Glomerular endothelial cell (primary cell): ENCODE measurements at places on chromosomes 11 and 22. TPM values are rescaled to one million over a fixed set of nuclear protein-coding genes. Genes with fewer than 3 reads are reported as not detected.

The NOX4 gene
- total RNA-seq = 37.7 and 65.5 TPM in 2 replicates

The ANO5 gene
- total RNA-seq = 0.35 and 0.58 TPM in 2 replicates

The PYGM gene
- total RNA-seq = not detected in 2 replicates

The APOL5 gene
- total RNA-seq = not detected in 2 replicates

DNA sequence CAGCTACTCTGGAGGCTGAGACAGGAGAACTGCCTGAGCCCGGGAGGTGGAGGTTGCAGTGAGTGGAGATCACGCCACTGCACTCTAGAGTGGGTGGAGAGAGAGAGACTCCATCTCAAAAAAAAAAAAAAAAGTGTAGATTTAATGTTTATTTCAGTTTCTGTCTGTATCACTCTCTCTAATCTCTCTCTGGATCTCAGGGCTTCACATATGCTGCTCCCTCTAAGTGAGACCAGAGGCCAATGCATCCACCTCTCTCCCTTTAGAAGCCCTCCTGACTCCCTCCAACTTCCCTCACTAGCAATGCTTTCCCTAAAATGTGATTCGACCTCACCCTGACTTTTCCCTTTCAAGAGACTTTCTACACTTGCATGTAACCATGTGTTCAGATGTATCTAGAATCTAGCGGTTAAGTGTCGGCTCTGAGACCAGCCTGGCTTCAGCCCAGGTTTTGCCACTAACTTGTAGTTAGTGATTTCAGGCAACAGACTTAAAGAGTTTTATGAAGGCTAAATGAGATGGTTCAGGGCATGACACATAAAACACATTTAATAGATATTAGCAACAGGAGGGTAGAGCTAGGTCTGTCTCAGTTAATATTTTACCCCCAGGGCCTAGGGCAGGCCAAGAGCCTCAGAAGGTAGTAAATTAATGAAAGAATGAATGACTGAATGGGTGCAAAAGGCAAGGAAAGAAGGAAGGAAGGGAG, 364.3 kb downstream of the LARGE1 start:
- DNase-seq = no peak

DNA sequence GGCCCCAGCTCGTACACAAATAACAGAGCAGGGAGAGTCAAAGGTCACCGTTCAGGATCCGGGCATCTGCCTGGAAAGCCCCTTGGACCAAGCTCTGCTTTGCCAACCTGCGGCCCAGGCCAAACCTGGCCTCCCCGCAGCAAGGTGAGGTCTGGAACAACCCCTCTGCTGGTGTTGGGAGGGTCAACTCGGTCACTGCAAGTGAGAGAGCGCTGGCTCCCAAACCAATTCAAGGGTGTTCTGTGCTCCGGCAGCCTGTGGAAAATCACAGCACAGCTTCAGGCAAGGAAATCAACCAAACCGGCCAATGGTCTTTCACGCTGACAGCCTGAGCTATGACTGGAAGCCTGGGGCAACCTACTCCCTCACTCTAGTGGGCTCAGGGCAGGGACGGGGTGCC, 63.4 kb downstream of the MYH9 start:
- DNase-seq = no peak
